Suprapubic skin (tissue), 4 donors: ENCODE measurements at places on chromosomes 7 and 10.

- DNase-seq, result no peak
These were observed 32.2 kb upstream of the TRIL start for GRCh38 chr7:28990200-28990960.

DNA sequence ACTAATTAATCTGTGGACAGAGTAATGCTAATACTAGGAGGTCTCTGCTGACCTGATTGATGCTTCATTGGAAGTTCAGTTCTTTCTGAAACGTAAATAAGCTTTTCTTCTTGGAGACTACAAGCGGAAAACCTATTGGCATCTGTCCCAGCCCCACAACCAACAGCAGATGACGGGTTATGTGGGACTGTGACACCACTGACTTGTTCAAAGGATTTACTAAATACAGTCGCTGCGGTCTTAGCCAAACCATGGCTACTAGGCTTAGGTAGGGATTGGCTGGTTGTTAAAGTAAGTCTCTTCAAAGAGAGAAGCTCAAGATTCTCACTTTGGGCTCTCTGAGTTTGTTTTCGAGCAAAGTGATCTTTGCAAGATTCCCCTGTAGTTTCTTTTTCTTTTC lies 68.3 kb downstream of the HYCC1 start:
- no peak for DNase-seq

- no peak for DNase-seq
These were observed 36.9 kb upstream of the GNA12 start for GRCh38 chr7:2880874-2881533.

DNA sequence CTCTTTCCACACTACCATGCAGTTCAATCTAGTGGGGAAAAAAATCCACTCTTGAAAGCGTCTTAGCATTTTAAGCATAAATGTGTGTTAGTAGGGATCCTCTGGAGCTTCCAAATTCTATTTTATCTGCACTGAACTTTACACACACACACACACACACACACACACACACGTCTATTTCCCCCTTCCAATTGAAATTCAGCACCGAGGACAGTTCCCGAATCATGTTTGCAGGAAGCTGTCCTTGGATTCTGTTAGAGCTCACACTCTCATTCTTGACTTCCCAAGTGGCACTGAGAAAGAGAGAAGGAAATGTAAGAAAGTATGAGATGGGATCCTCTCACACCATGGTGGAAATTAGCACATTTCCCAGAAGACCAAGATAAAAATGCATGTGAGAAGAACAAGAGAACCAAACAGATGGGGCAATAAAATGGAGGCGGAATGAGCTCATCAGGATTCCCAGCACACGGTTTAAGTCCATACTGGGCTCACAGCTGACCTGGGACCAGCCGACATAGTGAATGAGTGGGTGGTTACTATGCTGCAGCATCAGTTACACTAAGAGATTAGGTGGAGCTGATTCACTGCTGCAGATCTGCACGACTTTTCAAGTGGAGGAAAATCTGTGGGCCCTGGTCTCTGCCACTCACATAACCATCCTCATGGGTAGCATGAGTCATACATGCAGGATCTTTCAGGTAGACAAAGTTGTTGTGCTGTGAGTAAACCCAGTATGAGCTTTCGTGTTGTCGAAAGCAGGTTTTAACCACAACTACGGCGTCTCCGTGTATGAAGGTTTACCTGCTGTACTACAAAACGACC lies 3.3 kb upstream of the NPTX2 start:
- DNase-seq, result no peak

DNA sequence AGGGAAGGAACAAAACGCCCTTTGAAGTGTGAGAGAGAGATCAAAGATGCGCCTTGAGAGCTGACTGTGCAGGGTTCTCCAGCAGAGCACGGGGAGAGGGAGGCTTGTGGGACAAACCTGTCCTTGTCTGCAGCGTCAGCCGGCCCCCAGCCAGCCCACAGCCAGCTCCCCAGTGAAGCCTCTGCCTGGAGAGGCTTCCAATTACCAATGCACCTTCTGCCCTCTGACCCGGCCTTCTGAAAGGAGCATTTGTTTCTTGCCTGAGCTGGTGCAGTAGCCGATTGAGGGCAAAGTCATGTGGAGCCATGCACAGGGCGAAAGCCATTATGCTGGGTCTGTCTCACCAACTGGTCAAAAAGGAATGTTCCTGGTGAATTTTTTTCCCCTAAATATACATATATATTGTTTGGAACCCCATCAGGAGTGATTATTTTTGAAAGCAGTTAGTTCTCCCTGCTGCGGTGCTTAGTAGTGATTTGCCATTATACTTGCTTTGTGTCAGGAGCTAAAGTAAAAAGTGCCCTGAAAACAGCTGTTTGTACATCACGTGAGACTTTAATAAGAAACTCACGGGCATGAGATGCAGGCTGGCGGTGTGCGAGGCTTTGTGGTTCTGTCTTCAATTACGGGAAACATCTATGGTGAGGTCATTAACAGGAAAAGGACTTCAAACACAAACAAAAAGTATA lies 268.6 kb downstream of the KLF6 start:
- no peak for DNase-seq

GRCh38 chr7:5382281-5382892 lies 41.2 kb downstream of the TNRC18 start:
- no peak for DNase-seq
